ENCODE measurements at places on chromosomes 16 and 17.

DNA sequence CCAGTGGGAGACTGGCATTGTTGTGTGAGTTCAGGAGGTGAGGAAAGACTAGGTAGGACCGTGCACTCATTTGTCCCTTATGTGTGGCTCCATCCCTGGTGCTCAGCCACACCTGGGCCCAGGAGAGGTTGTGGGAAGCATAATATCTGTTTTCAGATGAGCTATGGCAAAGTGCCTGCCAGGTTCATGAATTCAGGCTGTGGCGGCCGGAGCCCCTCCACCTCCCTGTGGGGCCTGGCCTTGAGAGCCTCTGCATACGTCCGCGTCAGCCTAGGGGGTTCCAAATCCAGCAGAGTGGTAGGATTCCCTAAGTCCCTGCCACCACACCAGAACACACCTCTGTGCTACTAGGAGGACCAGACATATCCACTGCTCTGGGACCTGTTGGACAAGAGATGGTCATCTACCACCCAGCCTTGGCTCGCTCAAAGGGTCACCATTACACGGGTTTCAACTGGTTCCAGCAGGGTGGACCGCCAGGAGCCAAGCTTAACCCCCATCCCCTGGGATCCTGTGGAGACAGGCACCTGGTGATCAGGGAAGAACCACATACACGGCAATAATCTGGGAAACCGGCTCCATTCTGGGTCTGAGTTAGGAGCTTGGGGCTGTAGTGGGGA is 2.0 kb downstream of the B3GNT9 start:
- DNase-seq: no peak

DNA sequence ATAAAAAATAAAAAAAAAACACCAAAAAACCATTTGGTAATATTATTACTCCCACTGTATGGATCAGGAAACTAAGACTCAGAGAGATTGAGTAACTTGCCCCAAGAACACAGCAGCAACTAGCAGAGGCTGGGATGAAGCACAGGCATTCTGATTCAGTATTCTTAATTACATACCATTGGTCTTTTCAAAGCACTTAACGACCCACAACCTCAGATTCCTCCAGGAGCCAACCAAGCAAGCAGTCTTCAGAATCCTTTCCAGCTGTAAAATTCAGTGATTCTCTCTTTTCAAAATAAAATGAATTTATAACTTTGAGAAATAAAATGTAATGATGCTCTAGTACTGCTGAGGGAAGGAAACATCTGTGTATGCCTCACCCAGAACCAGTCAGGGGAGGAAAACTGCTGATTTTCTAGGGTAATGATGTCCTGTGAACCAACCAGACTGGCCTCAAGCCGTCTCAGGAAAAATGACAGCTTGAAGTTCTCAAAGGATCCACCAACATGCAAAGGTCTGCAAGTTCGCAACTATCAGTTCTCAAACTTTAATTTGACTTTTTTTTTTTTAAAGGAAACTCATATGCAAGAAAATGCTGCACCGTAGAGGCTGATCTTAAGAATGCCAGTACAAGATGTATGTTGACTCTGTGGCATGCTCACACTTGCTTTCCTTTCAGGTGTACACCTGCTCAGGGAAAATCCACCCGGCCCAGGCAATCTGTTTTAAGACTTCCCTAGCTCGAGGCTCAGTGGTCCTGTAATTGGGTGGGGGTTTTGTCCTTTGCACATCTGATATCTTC is 9.0 kb downstream of the CUEDC1 start:
- no peak for DNase-seq

- no peak for DNase-seq
Observed at GRCh38 chr17:76365256-76365903, 11.7 kb upstream of the PRPSAP1 start.

DNA sequence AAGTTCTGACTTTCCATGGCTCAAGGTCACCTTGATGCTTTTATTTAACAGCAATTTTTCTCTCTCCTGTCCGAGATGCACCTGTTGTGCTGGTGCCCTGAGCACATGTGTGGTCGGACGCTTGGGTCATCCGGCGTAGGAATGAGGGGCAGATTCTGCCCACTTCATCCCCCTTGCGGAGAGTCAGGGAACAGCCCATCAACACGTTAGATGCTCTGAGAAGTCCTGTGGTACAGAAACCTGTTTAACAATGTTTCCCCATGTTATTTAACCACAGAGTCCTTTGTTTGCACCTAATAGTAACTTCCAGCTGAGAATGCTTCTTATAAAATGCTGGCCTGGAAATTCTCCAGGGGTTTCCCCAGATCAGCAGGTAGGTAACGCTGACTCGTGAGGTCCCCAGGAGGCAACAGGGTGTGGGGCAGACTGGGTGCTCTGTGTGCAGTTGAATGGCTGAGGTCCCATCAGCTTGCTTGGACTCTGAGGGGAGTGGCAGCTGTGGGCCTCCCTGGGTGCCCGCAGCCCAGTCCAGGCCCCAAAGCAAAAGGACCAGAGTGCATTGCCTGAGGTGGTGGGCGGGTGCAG is 17.8 kb downstream of the DOC2B start:
- no peak for DNase-seq

DNA sequence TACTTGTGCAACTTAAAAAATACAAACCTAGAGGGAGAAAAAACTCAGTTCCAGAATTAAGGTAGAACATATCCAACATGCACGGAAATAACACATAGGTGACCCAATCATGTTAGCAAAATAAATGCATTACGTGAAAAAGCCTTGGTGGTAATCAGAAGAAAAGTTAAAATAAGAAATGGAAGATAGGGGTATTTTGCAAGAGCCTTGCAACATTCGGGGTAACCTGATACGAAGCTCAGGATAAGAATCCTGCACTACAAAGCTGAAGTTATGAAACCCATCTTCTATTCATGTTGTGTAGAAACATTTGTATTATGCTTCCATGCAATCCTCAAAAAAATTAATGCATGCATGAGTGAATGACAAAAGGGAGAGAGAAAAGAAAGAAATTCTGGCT is 33.1 kb downstream of the CHCT1 start:
- DNase-seq: no peak

GRCh38 chr17:9760266-9760665 is 31.1 kb downstream of the DHRS7C start:
- DNase-seq: no peak

DNA sequence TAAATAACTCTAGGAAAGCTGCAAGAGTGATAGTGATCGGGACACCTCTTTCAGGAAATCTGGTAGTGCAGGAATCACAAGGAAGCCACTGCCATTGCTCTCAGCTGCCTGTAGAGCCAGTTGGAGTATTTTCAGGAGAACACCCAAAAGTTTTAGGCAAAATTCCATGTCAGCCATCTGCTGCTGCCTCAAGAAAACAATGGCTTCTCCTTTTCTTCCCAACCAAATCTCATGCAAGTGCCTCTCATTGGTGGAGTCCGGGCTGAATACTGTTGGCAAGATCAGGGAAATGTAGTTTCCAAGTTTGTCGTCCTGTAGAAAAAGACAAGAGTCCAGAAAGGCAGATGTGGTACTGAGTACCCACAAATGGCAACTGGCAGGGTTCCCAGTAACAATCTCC is 54.9 kb upstream of the TANC2 start:
- no peak for DNase-seq

DNA sequence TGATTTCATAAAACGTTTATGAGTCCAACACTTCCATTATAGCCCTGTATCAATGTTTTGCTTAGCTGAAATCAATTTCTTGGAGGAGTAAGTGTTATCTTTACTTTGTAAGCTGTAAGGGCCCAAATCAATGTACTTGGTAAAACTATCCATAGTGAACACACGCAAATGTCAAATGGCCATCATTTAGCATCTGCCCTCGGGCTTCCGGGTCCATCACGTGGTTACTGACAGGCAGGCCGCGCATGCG is 687 bp upstream of the NARF start:
- no peak for DNase-seq

- no peak for DNase-seq
Observed at GRCh38 chr16:75053791-75054555, 55.1 kb downstream of the ZNRF1 start.

DNA sequence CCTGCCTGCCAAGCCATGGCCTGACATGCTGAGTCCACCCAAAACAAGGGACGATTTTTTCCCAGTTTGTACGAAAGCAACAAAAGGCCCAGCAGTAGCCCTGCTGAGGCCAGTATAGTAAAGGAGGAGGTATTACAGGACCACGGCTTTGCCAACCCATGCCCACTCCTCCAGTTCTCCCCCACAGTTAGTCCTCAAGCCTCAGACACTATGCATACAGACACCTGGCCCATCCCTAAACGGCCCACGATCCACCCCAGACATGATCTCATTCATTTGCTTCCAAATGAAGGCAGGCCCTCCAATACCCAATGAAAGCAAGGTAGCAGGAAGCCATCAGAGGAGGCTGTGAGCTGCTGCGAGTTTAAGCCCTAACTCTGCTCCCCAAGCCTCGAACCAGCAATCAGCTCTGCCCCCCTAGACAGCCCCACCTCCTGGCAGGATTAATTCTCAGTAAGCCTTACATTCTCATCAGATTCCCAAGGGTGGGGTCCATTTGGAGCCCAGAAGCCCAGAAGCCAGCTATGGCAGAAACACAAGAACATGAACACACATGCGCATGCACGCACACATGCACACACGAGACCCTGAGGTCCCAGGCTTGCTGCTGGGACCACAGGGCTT is 4.9 kb downstream of the HDAC5 start:
- DNase-seq: no peak

GRCh38 chr16:87206646-87207451 is 110.3 kb downstream of the C16orf95 start:
- no peak for DNase-seq

DNA sequence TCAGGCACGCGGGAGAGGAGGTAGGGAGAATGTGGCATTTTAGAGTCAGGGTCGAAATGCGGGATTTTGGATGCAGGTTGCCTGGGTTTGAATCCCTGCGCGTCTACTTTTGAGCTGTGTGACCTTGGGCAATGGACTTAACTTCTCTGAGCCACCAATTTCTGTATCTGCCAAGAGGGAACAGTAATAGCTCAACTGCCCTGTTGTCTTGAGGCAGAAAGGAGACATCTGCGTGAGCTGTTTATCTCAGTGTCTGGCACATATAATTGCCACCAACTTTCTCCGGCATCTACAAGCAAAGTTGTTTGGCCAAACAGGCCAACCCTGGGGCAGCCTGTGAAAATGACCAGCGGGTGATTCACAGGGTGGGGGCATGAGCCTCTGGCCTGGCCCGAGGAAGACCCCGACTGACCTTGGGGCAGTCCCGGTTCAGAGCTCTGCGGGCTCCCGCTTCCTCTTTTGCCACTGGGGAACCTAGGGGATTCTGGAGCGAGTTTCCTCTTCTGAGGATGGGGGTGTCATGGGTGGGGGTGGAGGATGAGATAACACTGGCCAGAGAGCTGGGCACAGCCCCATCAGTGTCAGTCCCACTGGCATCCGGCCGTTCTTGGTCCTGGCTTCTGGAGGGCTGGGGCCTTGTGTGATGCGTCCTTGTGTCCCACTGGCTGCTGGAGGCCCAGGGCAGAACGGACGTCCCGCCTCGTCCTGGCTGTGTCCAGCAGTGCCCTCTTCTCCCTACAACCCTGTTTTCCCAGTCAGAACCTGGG is 1.3 kb downstream of the SNN start:
- no peak for DNase-seq

DNA sequence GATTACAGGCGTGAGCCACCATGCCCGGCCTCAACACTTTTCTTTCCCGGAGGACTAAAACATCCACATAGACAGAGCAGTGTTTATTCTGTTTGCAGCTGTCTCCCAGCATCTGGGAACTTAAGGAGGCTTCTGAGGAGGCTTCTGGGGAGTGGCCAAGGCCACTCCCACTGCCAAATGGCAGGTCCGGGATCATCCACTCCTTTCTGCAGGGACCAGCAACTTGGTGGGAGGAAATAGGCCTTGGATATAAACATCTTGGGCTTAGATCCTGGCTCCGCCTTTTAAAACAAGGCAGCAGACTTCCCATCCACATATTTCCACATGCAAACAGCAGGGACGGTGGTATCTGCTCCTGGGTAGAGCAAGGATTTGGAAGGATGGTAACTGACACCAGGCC is 14.1 kb upstream of the SPATA32 start:
- DNase-seq: no peak

GRCh38 chr17:4583206-4583605 is 1.1 kb upstream of the SMTNL2 start:
- no peak for DNase-seq

DNA sequence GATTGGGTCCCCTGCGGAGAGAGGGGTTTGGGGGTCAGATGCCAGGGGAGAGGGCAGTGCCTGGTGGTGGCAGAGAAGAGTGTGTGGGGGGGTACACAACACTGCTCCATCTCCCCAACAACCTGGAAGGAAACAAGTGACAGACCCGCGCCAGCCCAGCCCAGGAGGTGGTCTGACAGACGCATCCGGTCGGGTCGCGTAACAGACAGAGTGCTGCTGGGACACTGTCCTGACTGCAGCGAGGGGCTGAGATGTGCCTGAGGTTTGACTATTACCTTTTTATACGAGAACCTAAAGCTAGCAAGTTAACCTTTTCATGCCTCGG is 16.2 kb downstream of the UNC13D start:
- no peak for DNase-seq

GRCh38 chr17:66542129-66542966 is 239.9 kb downstream of the PRKCA start:
- DNase-seq: no peak

- no peak for DNase-seq
Observed at GRCh38 chr16:67459066-67459860, 21.7 kb downstream of the ATP6V0D1 start.

GRCh38 chr16:23509782-23510163 is 521 bp downstream of the GGA2 start:
- no peak for DNase-seq

DNA sequence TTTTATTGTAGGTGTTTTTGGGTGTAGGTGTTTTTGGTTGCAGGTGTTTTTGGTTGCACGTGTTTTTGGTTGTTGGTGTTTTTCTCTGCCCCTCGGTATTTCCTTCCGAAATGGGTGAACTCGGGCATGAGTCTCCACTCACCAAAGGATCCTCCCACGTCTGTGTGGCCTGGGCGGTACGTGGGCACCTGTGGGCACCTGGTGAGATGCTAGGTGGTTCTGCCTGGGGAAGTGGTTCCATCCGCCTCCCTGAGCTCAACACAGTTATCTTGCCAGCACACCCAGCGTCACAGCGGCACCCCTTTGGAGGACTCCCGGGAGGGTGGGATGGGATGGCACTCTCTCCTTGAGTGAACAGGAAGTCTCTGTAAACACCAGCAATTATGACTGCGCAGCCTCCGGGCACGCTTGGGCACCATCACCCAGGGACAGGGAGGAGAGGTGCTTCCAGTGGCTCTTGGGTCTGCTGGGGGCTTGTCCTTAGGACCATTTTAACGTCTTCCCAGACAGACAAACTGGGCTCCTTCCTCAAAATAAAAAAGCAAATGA is 29.8 kb downstream of the COX4I1 start:
- no peak for DNase-seq

DNA sequence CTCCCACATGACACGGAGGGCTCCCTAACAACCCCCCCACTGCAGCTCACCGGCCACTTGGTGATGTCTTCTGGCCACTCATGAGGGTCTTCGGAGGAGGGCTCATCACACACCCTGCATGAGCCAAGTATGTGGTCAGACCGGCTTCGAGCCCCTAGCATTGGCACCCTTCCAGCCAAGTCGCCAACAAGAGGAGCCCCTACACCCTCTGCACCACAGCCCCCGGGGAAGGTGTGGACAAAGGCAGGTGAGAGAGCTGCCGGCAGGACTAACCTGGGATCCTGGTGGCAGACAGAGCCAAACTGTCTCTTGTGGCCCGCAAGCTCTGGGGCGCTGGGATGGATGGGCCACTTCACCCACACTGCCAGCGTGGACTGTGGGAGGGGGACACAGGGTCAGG is 6.5 kb downstream of the SNRNP25 start:
- no peak for DNase-seq

GRCh38 chr16:14172200-14172809 is 101.2 kb downstream of the MRTFB start:
- no peak for DNase-seq

- DNase-seq: no peak
Observed at GRCh38 chr17:79975498-79976134, 60.1 kb downstream of the TBC1D16 start.

- no peak for DNase-seq
Observed at GRCh38 chr17:81959362-81960129, 1.4 kb downstream of the NOTUM start.
